OCI-LY7 (cell line): ENCODE measurements at places on chromosomes 12 and 14.

DNA sequence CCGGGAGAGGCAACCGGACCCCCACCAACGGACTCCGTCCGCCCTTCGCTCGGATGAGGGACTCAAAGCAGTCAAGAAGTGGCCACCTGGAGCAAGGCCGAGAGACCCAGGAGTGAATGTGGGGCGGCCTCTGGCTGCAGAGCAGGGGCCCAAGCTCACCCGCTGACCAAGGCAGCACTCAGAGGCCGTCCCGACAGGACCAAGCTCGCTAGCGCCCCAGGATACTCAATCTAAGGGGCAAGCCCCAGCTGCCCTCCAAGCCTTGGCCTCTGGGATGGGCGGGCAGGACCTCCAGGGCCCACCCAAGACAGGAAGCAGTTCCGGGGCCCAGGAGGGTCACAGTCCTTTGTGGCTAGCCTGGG, 936 bp downstream of the AKT1 start:
- peak; percentile 20 for DNase-seq

GRCh38 chr12:46380022-46380796, 7.6 kb upstream of the SLC38A2 start:
- DNase-seq, result no peak

DNA sequence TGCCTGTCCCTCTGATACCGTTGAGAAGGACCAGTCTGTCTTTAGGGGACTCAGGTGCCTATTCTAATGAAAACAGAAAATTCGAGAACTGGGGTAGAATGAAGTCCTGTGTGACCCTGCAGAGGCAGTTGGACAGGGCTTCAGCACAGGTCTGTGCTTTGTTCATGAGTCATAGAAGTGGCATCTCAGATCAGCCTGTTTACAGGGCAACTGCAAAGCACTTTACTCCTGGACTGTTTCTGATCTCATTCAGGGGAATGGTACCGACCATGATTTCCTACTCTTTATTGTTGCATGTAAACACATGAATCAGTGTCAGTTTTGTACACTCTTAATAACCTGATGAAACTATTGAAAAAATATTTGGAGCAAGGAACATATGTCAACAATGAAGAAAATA, 1517.0 kb downstream of the AACS start:
- no peak for DNase-seq

DNA sequence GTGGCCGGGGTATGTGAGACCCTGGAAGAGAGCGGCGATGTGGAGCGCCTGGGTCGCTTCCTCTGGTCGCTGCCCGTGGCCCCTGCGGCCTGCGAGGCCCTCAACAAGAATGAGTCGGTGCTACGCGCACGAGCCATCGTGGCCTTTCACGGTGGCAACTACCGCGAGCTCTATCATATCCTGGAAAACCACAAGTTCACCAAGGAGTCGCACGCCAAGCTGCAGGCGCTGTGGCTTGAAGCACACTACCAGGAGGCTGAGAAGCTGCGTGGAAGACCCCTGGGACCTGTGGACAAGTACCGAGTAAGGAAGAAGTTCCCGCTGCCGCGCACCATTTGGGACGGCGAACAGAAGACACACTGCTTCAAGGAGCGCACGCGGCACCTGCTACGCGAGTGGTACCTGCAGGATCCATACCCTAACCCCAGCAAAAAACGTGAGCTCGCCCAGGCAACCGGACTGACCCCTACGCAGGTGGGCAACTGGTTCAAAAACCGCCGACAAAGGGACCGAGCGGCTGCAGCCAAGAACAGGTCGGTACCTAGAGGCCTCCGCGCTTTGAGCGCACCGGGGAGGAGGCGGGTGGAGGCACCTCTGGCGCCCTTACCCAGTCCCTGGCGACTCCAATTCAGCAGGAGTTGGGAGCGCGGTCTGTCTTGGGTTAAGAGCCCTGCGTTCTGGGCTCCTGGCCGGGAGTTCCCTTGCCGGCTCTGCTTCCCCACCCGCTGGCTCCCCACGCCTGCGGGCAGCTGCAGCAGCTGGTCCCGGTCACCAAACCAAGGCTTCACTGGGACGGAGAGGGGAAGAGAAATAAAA, 700 bp downstream of the SIX6 start:
- DNase-seq, result no peak

GRCh38 chr12:96241846-96242256, 47.7 kb downstream of the ELK3 start:
- DNase-seq, result no peak

DNA sequence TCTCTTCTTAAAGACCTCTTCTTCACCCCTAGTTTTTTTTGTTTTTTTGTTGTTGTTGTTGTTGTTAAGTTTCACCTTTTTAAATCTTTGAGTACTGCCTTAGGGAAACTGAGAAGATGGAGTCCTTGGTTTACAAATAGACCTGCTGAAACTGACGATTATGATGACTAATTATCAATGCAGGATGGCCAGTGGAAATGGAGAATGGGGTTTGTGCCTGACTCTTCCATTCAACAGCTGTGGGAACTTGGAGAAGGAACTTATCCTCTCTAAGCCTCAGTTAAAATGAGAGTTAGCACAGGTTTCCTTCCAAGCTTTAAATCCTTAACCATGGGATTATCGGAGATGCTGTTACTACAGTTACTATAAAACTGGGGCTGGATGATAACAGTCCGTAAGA, 66.7 kb upstream of the PNMA1 start:
- no peak for DNase-seq

DNA sequence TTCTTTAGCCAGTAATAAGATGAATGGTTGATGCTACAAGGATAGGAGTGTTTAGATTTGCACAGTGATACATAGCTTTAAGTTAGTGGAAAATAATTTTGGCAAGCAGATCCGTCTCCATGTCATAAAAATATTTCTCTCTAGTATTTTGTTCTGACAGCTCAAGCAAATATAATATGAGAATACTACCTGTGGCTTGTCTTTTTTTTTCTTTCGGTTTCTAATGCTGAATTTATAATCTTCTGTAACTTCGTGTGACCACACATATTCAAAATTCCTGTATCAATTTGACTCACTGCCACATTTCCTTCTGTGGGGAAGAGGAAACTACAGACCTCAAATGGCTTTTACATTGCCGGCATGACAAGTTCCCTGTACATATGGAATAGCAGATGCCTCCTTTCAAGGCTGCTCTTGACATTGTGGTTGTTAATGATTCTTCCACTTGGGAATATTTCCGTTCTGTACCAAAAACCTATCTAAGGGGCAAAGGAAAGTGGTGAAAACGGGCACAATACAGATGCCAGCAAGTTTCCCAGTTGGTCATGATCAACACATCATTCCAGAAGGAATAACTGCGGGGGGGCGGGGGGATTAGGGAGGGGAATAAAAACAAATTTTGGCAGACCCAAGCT, 103.6 kb upstream of the CCDC91 start:
- no peak for DNase-seq

GRCh38 chr14:23557521-23557920, 1.4 kb downstream of the THTPA start:
- peak; percentile 25 for DNase-seq

GRCh38 chr12:50927766-50928224, 24.5 kb upstream of the HIGD1C start:
- no peak for DNase-seq

DNA sequence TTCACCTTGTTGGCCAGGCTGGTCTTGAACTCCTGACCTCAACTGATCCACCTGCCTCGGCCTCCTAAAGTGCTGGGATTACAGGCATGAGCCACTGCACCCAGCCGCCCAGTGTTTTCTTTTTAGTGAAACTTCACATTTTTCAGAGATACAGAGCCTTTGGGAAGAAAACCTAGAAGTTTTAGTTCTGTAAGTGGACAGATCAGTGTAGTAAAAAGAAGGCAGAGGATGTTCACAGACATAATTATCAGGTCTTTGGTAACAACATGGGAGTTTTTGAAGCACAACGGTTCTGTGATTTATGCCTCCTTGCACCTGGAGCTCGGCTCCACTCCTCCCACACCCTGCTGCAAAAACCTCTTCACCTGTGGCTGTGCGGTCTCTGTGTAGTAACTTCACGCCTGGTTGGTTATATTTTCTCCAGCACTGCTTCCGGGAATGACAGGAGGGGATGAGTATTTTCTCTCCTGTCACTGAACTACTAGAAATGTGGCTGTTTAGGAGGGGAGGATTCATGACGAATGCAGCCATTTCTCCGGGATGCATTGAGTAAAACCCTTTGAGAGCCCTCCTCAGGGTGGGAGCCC, 67.0 kb downstream of the ARF6 start:
- peak; percentile 96 for DNase-seq

DNA sequence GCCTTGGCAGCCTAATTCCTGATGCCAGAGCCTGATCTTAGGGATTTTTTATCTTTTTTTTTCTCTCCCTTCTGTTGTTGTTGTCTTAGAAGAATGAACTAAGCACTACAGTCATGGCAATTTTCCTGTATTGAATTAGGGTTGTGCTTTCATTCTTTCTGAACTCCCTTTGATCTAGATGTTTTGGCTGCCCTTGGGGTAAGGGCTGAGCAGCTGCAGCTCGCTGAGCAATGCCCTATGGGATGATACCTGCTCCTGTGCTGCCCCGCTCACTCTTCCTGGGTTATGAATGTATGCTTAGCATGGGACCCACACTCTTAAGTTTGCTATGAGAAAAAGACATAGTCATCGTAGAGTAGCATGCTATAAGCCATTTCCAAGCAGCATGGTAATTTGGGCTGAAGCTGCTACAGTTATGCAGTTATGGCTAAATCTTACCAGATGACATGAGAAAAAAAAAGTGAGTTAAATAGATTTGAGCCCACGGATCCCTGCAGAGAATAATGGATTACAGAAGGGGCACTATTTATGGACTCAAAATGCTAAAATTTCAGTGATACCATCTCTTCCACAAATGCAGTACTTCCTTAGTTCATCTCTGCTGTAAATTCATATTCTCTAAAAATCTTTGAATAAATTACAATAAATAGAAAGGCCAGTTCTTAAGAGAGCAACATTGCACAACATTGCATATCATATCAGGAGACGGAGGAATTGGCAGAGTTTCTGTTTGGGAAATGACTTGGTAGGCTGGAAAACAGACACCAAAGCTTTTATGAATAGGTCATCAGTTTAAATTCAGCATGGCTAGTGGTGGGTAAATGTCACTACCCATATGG, 79.2 kb upstream of the PTHLH start:
- no peak for DNase-seq

DNA sequence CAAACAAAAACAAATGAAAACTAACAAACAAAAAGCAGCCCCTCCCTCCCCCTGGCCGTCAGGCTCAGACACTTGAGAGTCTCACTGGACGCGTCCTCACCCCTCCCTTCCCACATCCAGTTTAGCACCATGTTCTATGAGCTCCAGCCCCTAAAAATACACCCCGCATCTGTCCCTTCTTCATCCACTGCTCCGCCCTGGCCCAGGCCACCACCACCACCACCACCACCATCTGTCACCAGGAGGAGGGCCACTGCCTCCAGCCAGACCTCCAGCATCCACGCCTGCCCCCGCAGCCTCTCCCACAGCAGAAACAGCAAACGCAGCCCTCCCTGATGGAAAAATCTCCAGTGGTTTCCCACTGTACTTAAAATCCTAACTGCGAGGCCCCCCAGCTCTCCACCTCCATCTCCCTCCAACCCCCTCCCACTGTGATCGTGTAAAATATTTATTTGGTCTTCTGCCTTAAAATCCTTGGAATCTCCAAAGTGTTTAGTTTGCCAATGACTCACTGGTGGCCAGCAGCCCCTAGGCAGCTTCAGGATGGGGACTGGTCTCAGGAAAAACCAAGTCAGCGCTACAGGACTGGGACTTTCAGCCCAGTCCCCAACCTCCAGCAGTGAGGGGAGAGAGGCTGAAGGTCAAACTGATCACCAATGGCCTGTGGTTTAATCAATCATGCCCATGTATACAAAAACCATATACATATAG, 95.1 kb downstream of the SCARB1 start:
- no peak for DNase-seq

- DNase-seq, result no peak
Measured at GRCh38 chr12:83114966-83115365, 428.3 kb downstream of the TMTC2 start.

DNA sequence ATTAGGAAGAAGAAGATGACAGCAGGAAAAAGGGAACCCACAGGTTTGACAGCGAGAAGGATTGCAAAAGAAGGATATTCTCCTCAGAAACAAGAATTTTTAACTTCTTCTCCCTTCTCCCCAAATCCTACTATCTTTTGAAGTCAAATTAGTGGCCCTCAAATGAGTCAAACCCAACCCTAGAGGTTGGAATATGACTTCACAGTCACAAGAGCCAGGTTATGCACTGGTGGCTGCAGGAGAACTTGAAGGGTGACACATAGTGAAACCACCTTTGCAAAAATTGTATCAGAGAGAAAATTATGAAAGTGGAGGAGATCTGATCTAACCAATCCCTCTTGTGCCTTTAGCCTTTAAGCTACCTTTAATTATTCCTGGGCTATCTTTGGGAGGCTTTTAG, 386.2 kb upstream of the CCDC196 start:
- no peak for DNase-seq

DNA sequence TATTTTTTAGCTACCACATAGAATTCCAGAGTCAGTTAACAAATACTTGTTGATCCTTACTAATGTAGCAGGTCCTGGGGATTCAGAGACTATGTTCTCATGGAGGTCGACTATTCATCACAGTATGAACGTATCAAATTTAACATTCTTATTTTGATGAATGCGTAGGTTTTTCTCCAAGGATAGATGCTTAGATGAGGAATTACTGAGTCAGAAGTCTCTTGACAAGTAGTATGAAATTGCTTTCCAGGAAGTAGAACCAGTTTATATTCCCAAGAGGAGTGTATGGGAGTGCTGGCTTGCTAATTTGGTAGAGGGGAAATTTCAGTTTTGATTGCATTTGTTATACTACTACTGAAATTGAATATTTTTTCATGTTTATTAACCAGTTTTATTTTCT, 42.8 kb upstream of the CRADD start:
- DNase-seq, result no peak

DNA sequence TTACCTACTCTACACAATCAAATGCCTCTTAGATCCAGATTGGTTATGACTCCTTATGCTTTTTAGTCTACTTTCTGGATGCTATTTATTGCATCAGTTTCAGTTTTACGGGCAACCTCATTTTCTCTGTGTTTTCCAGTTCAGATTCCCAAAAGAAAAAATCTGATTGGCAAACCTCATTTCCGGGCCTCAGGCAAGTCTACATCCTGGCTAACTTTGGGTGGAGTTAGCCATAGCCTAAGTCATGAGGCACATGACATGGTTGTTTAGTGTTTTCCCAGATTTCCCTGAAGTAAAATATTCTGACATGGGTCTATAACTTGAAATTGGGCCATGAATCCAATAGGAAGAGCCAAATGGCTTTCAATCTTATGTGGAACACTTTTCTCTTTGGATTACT, 339.7 kb downstream of the NUAK1 start:
- DNase-seq, result no peak
